ENCODE measurements at places on chromosomes 16 and 17.

- no peak for DNase-seq
Measured at GRCh38 chr17:63289931-63290330, 156.2 kb downstream of the CYB561 start.

DNA sequence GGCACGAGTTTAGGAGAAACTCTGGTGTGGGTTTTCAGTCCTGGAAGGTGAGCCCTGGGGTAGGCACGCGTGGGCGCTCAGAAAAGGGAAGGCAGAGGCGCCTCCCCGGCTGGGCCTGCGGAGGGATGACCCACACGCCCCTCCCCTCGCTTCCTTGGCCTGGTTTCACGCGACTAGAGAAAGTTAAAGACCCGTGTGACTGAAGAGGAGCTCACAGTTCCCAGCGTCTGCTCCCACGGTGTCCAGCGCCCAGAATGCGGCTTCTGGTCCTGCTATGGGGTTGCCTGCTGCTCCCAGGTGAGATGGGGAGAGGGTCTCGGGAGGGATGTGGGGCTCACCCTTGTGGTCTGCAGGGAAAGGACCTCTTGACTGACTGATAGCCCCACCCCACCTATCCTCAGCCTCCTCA, at the start of gene CD300LG:
Gene CD300LG (plus strand): TSS at position 214 of the 409 bp plus-strand sequence. CDS start 41 bp downstream, at position 255.
- DNase-seq, result no peak

DNA sequence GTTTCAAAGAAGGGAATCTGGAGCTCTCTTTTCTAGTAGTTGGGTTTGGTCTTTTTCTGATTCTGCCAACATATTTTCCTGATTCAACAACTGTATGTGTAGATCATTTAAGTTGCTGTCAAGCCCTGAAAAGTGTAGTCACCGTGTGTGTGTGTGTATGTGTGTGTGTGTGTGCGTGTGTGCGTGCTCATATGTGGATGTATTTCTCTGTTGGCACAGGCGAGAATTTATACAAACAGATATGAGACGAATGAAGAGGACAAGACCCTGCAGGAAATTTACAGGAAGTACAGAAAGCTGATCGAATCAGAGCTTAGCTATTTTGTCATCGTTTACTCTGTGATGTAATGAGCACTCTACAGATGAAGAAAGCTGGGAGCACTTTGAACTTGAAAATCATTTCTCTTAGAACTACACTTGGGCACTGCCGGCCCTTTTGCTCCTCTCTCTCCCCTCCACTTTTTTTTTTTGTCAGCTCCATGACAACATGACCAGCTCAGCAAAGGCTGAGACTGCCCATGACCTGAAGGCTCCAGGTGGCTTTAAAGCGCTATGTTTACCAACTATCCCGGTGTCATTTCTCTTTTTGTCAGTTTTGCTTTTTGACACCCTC, 11.2 kb downstream of the FBXO39 start:
- DNase-seq, result no peak

GRCh38 chr17:41738077-41738800, 3.8 kb upstream of the HAP1 start:
- DNase-seq, result peak; percentile 70

DNA sequence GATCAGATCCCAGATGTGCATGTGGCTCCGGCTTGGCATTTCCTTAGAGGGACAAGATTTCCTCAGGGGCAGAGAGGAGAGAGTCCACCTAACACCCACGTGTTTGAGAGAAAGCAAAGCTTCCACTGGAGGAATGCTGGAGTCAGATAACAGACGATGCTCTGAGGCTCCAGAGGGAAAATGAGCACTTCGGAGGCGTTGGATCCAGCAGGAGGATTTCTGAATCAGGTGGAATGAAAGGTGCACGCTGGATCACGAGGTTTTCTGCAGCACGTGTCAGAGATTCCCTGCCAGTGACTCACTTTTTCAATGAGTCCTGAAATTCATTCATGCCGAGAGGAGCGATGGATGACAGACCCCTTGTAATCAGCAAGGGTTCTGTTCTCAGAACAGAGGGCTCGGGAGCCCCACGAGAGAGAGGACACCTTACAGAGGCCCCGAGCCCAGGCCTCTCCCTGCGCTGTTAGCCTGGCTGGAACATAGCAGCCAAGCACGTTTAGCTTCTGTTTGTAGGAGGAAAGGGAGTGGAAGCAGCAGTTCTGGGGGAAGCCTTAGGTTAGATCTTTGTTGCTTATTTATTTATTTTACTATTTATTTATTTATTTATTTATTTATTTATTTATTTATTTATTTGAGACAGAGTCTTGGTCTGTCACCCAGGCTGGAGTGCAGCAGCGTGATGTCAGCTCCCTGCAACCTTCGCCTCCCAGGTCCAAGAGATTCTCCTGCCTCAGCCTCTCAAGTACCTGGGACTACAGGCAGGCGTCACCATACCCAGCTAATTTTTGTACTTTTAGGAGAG, 49.3 kb upstream of the JPH3 start:
- no peak for DNase-seq

GRCh38 chr17:7184091-7184488, 4.9 kb upstream of the ASGR1 start:
- DNase-seq, result no peak

GRCh38 chr17:17032131-17032692, 10.0 kb upstream of the MPRIP start:
- DNase-seq, result peak; percentile 76

DNA sequence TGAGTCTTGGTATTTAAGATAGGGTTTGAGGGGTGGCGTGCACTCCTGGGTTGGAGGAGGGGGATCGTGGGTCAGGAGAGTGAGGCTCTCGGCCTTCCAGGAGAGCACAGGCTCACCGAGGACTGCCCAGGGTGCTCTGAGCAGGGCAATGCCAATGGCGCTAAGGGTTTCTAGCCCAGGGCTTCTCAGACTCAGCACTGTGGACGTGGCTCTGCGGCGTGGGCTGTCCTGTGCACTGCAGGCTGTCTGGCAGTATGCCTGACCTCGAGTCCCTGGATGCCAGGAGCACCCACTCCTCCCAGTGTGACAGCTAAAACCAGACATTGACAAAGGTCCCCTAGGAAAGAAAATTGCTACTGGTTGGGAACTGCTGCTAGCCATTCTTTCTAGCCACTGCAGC, 37.2 kb upstream of the ENDOV start:
- DNase-seq, result no peak

GRCh38 chr17:80948019-80948975, 43.3 kb upstream of the CHMP6 start:
- DNase-seq, result peak; percentile 84

DNA sequence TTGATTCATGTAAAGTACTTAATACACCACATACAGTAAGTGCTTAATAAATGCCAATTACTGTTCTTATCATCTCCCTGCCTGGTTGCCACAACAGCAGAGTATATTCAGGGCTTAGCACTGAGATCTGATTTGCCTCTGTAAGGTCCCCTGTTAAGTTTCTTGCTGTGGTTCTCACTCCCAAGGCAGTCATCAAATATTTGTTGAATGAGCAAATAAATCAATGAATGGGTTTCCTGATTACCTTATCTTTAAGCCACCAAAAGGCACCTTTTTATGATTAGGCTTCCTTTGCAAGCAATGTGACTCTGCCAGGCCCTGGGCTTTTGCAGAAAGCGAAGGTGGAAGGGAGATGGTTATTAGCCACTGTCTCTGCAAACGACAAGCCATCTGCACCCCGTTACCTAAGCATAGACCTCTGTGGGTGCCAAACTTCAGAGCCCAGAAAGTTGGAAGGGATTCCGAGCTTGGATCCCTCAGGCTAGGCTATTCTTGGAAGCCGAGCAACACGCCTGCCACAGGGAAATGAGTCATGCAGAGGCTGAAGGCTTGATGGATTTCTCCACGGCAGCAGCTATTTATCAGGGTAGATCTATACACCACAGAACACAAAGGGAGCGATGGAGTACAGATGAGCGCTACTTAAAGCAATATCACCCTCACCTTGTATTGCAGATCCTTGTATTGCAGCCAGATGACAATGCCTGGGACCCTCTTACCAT, 102.0 kb downstream of the GRIN2A start:
- DNase-seq, result peak; percentile 2

- no peak for DNase-seq
Measured at GRCh38 chr16:30722443-30722842, 23.5 kb downstream of the SRCAP start.

GRCh38 chr16:62280506-62280905, 244.3 kb upstream of the CDH8 start:
- no peak for DNase-seq

DNA sequence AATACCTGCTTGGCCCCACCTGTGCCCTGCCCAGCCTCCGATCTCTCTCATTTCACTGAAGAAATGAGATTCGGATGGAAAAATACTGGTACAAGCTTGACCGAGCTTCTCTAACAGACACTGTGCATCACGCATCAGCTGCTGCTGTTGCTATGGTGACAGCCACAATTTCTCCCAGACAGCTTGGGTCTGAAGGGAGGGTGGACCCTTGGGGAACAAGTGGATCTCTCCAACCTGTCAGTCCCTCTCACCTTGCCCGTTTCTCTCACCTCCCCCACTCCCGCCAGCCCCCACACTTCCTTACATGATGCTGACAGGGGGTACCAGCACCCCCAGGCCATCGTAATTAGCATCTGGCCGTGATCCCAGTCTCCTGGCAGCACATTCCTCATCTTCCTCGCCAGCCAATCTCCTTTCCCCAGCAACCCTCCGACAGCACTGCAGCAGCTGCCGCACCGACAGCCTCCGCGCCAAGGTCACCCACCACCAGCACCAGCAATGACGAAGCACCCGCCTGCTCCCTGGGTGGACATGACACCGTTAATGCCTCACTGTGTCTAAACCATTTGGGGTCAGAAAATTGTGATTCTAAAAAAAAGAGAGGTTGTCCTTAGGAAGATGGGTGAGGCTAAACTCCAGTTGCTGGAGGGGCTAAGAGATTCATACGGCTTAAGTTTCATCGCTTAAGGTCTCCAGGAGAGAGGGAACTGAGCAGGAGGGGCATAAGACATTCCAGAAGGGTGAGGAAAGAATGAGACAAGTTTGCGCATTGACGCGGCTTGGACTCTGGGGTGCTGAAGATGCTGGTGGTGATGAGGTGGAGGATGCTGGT, 58.6 kb upstream of the TNRC6A start:
- peak; percentile 73 for DNase-seq

GRCh38 chr16:11674001-11674817, 6.0 kb downstream of the SNN start:
- no peak for DNase-seq

DNA sequence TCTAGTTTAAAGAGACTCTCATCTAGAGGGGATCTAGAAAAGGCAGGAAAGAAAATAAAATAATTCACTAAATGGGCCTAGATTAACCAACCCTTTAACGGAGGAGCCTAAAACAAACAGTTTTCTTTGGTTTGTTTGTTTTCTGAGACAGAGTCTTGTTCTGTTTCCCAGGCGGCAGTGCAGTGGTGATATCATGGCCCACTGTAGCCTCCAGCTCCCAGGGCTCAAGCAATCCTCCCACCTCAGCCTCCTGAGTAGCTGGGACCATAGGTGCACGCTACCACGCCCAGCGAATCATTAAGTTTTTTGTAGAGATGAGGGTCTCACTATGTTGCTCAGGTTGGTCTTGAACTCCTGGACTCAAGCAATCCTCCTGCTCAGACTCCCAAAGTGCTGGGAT, 122.3 kb upstream of the TOB1 start:
- DNase-seq, result no peak

GRCh38 chr17:67376415-67376736, 705 bp upstream of the PITPNC1 start:
- no peak for DNase-seq

DNA sequence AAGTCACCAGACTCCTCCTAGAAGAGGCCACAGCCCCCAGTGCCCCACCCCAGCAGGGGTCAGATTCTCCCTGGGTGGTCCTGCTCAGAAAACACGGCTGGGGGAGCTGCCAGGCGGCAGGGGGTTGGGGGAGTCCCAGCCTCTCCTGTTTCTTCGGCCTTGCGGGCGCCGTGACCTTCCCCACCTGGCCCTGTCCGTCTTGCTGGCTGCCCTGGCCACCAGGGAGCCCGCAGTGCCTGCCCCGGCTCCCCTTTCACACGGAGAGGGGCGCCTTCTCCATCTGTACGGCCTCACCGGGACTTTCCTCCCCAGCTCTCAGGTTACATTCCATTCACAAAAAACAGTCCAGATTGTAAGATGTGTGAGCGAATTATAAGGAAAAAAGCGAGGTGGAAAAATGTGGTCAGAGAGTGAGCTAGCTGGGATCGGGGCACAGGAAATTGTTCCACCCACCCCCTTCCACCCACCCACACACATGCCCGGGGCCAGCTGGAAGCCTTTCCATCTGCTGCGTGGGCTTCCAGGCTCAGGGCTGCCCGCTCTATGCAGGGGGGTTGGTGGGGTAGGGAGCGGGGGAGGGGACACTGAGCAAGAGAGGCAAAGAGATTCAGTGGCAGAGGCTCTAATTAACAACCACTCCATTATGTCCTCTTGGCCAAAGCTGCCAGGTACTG, 14.6 kb upstream of the CIBAR2 start:
- peak; percentile 42 for DNase-seq

GRCh38 chr16:20064931-20065330, 8.8 kb downstream of the GPR139 start:
- DNase-seq, result no peak

- DNase-seq, result no peak
Measured at GRCh38 chr16:87207965-87208364, 109.2 kb downstream of the C16orf95 start.

DNA sequence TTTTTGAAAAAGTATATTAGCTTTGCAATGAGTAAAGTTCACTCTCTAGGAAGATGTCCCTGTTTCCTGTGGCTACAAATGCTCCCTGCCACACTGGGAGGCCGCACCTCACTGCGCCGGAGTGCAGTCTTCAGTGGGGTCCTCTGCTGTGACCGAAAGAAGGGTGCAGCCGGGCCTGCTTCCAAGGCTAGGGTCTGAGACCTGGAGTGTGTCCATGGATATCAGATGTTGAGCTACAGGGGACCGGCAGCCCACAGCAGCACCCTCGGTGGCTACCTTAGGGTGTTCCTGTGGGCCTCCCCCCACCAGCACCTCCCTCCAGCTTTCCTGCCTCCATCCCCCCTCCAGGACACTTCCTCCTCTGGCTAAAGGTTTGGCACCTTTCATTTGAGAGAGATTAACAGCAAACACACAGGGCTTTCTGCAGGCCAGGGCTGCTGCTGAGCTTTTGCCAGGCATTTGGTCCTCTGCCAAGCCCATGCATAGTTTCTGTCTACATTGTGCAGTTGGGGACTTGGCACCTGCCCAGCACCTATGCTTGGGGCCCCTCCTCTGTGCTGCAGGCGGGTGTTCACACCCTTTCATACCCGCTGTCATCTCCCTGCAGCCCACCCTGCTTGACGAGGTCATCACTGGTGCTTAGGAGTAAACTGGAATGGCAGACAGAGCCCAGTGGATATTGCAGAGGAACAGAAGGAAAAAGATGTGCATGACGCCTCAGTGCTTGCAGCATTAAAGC, 33.8 kb upstream of the CRISPLD2 start:
- DNase-seq, result peak; percentile 66

- DNase-seq, result no peak
Measured at GRCh38 chr16:57066625-57067024, 25.8 kb upstream of the CPNE2 start.

DNA sequence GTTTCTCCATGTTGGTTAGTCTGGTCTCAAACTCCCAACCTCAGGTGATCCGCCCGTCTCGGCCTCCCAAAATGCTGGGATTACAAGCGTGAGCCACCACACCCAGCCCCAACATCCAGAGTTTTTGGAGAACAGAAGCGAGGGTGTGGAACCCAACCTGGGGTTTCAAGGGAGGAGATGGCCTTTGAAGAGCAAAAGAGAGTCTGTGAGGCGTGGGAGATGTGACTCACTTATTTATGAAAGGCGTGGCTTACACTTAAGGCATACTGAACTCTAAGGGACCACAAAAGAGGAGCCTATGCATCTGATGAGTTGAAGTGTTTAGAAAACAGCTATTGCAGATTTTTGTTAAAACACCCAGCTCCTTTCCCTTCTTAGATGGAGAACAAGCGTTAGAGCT, 18.9 kb downstream of the ARSG start:
- DNase-seq, result no peak

Data from right lung (tissue), 10 donors.